ENCODE measurements at places on chromosomes 5 and 9.

- DNase-seq, result no peak
Measured at GRCh38 chr5:154997746-154998145, 15.8 kb upstream of the KIF4B start.

DNA sequence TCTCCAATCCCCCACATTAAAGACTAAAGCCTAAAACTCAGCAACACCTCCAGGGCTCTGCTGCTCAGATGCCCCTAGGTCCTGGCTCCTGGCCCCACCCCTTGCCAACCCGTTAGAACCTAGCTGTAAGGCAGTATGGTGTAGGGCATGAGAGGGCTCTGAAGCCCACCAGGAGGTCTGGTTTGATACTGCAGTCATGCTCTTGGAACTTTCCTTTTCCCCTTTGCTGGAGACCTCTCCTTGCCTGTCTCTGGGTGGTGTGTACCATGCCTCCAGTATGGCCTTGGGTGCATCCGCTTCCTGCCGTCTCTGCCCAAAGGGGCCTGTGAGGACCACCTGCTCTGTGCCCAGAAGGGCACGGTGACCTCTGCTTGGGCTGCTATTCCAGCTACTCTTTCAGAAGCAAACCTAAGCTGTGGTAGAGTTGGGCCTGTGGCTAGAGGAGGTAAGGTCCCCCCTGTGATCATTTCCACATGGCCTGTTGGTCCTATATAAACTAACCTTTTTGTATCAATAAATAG is 3.5 kb downstream of the TENT4A start:
- DNase-seq, result no peak

GRCh38 chr9:89172398-89172797 is 6.2 kb downstream of the SHC3 start:
- DNase-seq, result no peak

DNA sequence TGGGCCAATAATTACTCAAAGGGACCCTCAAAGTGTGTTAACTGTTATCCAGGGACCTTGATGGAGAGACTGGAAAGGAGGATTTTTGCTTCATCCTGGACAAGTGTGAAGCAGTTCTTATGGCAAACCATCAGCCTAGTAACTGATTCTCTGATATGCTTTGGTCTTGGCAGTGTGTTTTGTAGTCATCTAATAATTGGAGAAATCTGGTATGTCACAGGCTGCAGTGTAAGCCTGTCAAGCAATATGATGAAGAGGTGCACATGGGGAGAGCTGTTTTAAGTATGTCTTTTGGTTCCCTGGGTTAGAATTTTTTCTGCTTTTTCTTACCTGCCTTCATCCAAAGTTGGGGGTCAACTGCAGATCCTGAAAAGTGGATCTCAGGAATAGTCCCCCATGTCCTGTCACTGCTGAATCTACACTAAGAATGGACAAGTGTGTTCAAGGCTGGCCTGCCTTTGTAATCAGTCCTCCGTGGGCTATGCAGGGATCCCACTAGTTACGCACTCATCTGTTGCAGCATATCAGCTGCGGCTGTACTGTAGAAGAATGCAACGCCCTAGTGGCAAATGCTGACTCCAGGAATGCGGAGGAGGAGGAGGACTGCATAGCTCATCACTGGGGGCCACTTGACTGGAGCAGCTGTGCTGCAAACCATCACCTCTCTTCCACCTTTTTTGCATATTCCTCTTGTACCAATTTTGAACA is 1.9 kb downstream of the SPTAN1 start:
- peak; percentile 85 for DNase-seq

GRCh38 chr9:86128235-86128822 is 29.0 kb upstream of the GOLM1 start:
- DNase-seq, result no peak
